ENCODE measurements at places on chromosomes 13 and 19. TPM values are rescaled to one million over a fixed set of nuclear protein-coding genes. Genes with fewer than 3 reads are reported as not detected.

The ZNF709 gene
- 3.9 TPM for total RNA-seq

GRCh38 chr19:12675399-12675798, 6.3 kb downstream of the DHPS start:
- DNase-seq: no peak
- no peak overlapping the region for H3K4me3 ChIP-seq
- no peaks in the 10 kb centered on the region for H3K4me1 ChIP-seq
- H3K27me3 ChIP-seq: no peaks in the 10 kb centered on the region
- H3K27ac ChIP-seq: no peak overlapping the region

DNA sequence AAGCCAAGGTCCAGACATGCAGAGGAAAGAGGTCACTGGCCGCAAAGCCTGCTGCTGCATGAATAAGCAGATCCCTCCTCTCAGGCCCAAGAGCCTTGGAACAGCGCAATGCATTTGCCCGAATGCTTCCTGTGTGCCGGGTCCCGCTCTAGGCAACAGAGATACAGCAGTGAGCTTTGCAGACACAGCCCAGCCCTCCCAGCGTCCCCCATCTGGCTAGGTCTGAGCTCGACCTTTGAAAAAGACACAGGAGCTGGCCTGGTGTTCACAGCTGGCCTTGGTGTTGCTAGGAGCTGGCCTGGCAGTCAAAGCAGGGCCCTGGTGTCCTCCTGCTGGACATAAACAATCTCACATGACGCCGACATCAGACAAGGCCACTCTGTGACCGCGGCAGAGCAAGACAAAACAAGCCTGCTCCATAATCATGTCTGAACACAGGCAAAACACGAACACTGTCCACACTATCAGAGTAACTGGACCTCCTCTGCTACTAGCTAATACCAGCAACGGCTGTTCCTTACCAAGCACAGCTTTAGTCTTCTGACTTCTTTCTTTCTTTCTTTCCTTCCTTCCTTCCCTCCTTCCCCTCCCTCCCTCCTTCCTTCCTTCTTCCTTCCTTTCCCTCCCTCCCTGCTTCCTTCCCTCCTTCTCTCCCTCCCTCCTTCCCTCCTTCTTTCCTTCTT, 5.7 kb upstream of the PEX11G start:
- H3K27ac ChIP-seq: no peak overlapping the region
- H3K27me3 ChIP-seq: peaks cover 31% of the 10 kb centered on the region
- H3K4me1 ChIP-seq: peaks cover 4% of the 10 kb centered on the region
- DNase-seq: no peak

The TRPC4 gene
- total RNA-seq: not detected

The PPP1R37 gene
- total RNA-seq: 33.2 TPM

DNA sequence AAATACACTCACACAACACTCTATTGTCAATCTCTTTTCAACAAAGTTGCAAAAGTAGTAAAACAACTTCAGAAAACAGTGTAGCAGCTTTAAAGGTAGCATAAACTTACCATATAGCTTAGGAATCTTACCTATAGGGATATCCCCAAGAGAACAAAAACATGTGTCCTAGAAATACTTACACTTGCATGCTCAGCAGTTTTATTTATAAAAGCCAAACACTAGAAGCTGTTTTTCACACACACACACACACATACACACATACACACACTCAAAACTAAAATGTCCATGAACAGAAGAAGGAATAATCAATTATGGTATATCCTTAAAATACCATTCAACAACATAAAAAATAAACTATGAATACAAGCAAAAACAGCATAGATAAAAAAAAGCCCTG, 11.7 kb downstream of the ZNF773 start:
- no peak overlapping the region for H3K27ac ChIP-seq
- H3K27me3 ChIP-seq: no peaks in the 10 kb centered on the region
- DNase-seq: no peak
- H3K4me1 ChIP-seq: no peaks in the 10 kb centered on the region
- peaks cover 28% of the 10 kb centered on the region for H3K36me3 ChIP-seq

The PPFIA3 gene
- 4.1 TPM for total RNA-seq

GRCh38 chr19:55580628-55581144, at the start of gene ZNF579:
TSS of gene ZNF579 (minus strand) at chr19:55580848. CDS start at chr19:55579639, 1,209 bp downstream.
- H3K4me3 ChIP-seq: peak within 1 kb of the TSS; percentile 71
- H3K4me1 ChIP-seq: peaks cover 8% of the 10 kb centered on the region
- H3K27ac ChIP-seq: peak within 1 kb of the TSS; percentile 75

The NLRP7 gene
- total RNA-seq: not detected

- no peaks in the 10 kb centered on the region for H3K4me1 ChIP-seq
- peak; percentile 24 for DNase-seq
- no peaks in the 10 kb centered on the region for H3K27me3 ChIP-seq
- H3K36me3 ChIP-seq: no peaks in the 10 kb centered on the region
- peak within 1 kb of the TSS; percentile 37 for H3K4me3 ChIP-seq
Measured at GRCh38 chr19:54905803-54906511, at the start of gene NCR1. TSS of gene NCR1 (plus strand) at chr19:54906148. CDS start at chr19:54906188, 40 bp downstream.

DNA sequence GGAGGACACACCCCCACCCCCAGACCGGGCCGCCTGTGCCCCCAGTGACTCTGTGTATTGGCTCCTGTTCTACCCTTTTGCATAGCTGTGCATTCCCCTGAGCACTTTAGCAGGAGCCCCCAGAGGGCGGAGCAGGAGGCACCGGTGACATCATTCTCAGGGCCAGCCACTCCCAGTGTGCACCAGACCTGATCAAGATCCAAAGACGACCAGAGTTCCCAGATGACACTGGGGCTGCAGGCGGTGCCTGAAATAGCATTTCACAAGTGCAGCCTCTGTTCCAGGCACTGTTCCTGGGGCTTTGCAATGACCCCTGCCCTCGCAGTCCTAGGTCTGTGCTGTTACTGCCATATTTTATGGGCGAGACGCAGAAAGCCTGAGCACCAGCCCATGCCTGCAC, 14.5 kb upstream of the PTPRS start:
- no peak overlapping the region for H3K4me3 ChIP-seq
- no peaks in the 10 kb centered on the region for H3K36me3 ChIP-seq
- no peak overlapping the region for H3K27ac ChIP-seq
- peaks cover 2% of the 10 kb centered on the region for H3K27me3 ChIP-seq
- H3K4me1 ChIP-seq: no peaks in the 10 kb centered on the region
- DNase-seq: no peak

DNA sequence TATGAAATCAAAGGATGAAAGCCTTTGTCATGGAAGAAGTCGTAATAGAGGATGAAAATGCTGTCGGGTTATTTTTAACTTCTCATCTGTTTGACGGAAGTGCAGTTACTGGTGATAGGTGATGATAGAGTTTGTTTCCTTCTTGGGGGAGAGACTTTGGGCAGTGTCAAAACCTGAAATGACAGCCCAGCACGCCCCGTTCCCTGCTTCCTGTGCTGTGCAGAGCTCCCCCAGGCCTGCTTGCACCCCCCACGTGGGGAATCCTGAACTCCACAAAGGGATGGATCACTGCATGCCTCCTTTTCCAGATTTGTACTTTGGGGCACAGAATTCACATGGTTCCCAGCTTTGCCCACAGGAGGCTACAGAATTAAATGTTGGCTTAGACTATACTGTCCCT, 102.7 kb downstream of the ATP11A start:
- no peak for DNase-seq
- no peaks in the 10 kb centered on the region for H3K27me3 ChIP-seq
- no peak overlapping the region for H3K27ac ChIP-seq
- peaks cover 4% of the 10 kb centered on the region for H3K36me3 ChIP-seq
- no peak overlapping the region for H3K4me3 ChIP-seq

All from T-cell (primary cell).